ENCODE measurements at places on chromosomes 1 and 21.

DNA sequence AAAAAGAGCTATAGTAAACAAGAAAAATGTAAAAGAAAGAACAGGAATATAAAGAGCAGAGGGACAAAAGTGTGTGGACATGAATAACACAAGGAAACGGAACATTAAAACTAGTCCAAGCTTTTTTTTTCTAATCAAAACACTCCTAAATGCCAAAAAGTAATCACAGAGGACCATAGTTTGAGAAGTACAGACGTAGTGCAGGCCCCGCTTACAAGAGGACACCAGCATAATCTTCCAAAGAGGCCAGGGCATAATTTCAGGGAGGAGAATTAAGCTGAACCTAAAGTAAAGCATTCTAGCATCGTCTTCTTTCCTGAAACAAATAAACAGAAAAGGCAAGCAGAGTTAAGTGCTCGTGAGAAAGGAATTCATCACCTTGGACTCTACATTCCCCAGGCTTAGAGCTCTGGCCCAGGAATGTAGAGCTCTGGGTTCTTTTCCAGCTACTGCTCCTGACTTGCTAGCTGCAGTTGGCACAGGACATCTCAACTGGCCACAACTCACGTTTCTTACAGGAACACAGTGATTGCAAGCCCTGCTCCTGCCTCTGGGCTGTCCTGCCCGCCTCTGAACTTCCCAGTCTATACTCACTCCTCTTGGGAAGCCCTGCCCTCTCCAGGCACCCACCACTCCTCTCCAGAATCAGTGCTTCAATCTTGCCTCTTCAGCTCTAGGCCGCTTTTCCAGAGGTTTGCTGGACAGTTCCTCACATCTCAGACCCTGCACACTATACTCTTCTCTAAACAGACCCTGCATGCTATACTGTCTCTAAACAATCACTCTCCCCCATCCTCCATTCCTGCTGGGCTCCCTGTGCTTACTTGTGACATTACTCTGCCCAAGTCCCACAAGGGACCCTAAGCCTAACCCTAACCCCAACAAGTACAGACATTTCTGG is 9.8 kb downstream of the RGS8 start:
- no peak for DNase-seq

- DNase-seq = no peak
Observed at GRCh38 chr1:168213349-168213748, 12.5 kb upstream of the SFT2D2 start.

DNA sequence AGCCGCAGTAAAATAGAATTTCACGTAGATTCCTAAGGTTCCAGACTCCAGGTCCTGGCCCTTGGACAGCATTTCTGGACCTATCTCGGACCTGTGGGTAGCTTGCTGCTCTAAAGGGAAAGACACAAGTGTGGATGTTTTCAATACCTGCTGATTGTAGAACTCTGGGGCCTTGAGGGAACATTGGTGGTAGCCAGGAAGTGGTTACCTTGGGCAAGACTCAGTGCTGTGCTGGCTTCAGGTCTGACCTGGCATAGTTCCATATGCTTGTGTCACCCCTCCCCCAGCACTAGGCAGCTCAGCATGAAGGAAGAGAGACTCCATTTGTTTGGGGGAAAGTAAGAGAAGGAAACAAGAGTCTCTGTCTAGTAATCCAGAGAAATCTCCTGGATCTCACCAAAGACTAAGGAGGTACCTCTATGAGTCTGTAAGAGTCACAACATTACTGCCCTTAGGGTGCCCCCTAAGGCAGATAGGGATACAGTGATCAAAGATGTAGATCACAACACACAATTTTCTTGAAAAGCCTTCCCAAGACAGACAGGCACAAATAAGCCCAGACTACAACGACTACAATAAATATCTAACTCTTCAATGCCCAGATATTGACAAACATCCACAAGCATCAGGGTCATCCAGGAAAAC is 398.8 kb downstream of the TGFB2 start:
- no peak for DNase-seq

DNA sequence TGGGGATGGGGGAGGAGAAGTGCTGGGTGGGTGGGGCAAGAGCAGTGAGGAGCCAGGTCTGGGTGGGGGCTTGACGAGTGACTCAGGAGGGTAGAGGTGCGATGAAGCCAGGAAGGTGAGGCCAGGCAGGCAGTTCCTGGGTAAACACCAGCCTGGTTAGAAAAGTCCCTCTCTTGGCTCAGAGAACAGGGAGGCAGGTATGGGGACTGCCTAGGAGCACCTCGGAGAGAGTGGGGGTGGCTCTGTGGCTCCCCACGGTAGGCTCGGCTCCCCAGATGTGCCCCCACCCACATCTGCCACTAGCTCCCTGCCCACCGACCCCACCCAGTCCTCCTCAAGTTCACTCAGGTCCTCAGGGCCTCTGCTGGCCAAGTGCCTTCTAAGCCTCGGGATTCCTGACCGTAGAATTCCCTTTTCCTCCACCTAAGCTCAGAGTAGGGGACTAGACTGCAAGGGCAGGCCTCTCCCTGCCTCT is 1.2 kb downstream of the HSPG2 start:
- no peak for DNase-seq

- no peak for DNase-seq
Observed at GRCh38 chr1:235304549-235305451, 23.2 kb downstream of the ARID4B start.

DNA sequence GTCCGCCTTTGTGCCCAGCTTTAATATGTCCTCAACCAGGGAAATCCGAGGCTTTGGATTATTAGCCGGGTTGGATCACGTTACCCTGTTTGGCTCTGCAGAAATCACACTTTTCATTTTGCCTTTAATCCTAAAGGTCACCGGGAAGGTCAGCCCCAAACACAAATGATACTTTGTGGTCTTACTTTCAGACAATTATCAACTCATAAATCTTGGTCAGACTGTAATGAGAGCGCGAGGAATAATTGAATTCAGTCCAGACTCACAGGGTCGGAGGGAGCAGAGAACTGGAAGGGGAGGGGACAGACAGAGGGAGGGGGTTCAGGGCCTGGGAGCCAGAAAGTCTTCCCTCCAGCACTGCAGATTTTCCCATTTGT is 91.7 kb upstream of the NFIA start:
- no peak for DNase-seq

GRCh38 chr1:31927661-31927980 is 10.5 kb downstream of the PTP4A2 start:
- no peak for DNase-seq

DNA sequence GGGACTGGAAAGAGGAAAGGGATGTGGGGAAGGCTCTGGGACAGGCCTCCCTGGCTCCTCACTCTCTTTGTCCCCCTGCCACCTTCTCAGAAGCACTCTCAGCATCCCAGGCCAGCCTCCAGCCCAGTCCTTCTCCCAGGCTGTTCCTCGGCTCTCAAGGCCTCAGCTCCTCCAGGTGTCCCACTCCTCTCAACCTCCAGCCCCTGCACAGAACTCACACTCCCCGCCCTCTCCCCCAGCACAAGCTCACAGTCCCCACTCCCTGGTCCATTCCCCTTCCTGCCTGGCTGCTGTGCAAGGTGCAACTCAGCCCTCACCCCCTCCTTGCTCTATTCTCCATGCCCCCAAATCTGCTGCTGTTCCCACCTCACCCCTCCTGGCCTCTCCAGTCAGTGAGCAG is 185.0 kb downstream of the HIVEP3 start:
- DNase-seq = no peak

GRCh38 chr1:28162151-28162550 is 14.3 kb downstream of the PTAFR start:
- no peak for DNase-seq

DNA sequence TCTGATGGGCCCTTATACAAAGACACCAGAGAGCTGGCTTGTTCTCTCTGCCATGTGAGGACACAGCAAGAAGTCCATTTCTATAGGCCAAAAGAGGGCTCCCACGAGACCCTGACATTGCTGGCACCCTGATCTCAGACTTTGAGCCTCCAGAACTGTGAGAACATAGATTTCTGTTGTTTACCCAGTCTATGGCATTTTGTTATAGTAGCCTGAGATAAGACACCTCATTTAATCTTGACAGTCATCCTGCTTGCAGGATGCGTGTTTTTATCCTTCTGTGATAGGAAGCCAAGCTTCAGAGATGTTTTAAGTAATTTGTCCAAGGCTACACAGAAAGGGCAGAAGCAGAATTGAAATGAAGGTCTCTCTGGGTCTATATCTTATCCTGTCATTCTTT is 138.8 kb upstream of the HOOK1 start:
- DNase-seq = no peak

- no peak for DNase-seq
Observed at GRCh38 chr1:29156543-29157268, 25.0 kb downstream of the SRSF4 start.

GRCh38 chr1:16147156-16147926 is 8.5 kb downstream of the EPHA2 start:
- DNase-seq = no peak

DNA sequence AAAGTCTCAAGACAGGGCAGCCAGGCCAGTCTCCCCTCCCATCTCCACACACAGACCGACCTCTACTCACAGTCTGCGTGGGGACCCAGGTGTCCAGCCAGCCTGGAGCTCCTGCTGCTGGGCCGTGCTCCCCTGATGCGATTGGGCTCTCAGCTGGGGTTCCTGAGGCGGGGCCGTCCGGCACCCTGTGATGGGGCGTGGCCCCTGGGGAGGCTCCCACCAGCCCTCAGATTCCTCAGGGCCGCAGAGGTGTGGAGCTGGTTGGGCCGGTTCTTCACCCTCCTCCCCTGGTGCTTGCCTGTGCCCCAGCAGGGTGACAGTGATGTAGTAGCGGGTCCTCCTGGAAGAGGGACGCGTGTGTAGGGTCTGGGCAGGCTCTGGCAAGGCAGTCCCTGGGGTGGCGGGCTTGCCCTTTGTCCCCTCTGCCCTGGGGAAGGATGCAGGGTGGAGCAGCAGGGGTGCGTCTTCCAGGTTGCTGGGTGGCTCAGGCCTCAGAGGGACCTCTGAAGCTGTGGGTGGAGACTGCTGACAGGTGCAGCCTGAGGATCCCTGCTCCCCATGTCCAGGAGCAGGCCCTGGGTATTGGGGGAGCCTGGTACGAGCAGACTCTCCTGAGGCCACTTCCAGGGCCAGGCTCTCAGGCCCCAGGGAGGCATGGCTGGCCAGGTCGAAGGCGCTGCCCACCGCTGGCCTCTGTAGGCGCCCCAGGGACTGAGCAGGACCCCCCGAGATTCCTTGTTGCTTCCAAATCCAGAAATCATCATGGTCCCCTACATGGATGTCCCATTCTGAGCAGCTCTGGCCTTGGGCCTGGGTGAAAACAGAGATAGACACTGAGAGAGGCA is at the start of gene CRYBG2:
TSS of gene CRYBG2 (minus strand) at position 155 of the 845 bp plus-strand sequence. CDS start 7,473 bp downstream, outside the sequence.
- DNase-seq = no peak

- no peak for DNase-seq
Observed at GRCh38 chr1:224304767-224305166, 25.2 kb downstream of the NVL start.

DNA sequence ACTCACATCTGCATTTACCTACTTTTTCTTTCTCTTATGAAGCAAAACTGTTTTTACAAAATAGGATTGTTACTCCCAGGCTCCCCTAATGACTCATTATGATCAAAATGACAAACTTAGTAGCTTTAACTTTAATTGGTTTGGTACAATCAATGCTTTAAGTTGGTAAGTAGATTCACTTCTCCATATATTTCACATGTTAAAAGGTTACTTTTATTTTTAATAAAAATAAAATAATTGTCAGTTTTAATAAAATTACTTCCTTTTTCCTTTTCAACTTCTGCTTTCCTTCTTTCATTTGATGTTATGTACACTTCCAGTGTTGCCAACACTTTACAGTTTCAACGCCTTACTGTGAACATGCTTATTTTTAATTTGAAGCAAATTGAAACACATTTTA is 477.6 kb downstream of the SETD4 start:
- DNase-seq = no peak

Measured in AG09319 (cell line).